ENCODE measurements at places on chromosomes 5 and 9.

DNA sequence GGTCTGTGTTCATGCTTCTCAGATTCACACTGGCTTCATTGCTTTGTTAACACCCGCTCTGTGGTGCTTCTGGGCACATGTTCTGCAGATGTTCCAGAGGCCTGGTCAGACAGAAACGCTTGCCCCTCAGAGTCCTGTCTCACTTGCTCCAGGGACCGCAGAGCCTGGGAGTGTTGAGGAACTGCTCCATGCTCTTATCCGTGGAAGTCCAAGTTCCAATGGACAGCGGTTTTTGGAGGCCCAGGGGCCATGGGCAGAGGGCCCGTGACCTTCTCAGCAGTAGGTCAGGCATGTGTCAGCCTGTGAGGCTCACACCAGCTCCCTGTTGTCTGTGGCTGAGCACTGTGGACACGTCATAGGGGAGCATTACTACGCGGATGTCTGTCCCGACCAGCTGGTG is 364.7 kb upstream of the IRX1 start:
- H3K27me3 ChIP-seq, result no peaks in the 10 kb centered on the region
- H3K36me3 ChIP-seq, result no peaks in the 10 kb centered on the region
- no peak for DNase-seq
- no peak overlapping the region for H3K27ac ChIP-seq
- no peaks in the 10 kb centered on the region for H3K4me1 ChIP-seq
- no peak overlapping the region for H3K4me3 ChIP-seq

DNA sequence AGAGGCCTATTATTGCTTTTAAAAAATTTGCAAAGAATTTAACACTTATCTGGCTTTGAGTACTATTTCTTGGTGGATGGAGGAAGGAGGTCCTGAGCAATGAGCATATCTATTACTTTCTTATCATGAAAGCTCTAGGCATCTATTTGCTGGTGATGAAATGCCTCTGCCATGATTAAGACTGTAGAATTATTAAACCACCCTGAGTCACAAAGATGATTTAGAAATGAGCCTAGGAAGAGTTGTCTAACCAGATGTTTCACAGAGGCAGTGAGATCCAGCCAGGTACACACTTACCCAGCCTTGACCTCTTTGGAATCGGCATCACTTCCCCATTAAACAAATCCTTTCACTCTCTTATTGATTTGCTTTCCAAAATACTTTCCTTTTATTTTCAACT is 304.4 kb upstream of the KIF2A start:
- H3K27me3 ChIP-seq, result no peaks in the 10 kb centered on the region
- H3K27ac ChIP-seq, result no peak overlapping the region
- no peak overlapping the region for H3K4me3 ChIP-seq
- no peaks in the 10 kb centered on the region for H3K4me1 ChIP-seq
- no peak for DNase-seq

GRCh38 chr5:10701567-10702039 is 59.4 kb downstream of the DAP start:
- H3K4me1 ChIP-seq, result peaks cover 25% of the 10 kb centered on the region
- H3K36me3 ChIP-seq, result peaks cover 2% of the 10 kb centered on the region
- H3K4me3 ChIP-seq, result no peak overlapping the region
- H3K27me3 ChIP-seq, result no peaks in the 10 kb centered on the region

DNA sequence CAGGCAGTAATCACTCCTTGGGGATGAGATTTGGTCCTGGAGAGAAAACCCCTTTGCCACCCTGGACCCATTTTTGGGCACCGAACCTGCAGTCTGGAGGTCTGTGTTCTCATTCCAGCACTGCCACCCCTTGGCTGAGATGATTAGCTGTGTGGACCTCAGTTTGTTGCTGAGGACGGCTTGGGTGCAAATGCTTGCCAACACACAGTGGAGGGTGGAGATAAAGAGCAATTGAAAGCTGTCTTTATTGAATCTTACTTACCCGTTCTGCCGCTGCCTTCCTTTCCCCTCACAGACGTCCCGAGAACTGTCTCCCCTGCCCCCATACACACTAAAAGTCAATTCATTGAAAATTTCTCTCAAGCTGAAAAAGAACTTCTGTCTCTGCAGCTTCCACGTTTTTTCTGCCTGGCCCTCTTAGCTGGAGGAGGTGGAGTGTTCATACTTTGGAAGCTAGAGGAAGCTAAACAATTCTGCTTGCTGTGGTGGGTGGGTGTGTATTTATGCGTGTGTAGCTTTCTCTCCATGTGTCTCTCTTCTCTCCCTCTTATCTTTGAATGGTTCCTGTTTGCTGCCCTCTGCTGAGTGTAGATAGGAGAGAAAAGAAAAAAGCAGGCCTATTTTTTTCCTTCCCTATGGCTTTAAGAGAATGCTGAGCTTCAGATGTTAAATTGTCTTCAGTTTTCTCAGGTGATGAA is 6.6 kb downstream of the GALNT10 start:
- DNase-seq, result no peak
- H3K4me1 ChIP-seq, result peaks cover 28% of the 10 kb centered on the region
- H3K27ac ChIP-seq, result no peak overlapping the region
- H3K27me3 ChIP-seq, result no peaks in the 10 kb centered on the region
- no peak overlapping the region for H3K4me3 ChIP-seq

DNA sequence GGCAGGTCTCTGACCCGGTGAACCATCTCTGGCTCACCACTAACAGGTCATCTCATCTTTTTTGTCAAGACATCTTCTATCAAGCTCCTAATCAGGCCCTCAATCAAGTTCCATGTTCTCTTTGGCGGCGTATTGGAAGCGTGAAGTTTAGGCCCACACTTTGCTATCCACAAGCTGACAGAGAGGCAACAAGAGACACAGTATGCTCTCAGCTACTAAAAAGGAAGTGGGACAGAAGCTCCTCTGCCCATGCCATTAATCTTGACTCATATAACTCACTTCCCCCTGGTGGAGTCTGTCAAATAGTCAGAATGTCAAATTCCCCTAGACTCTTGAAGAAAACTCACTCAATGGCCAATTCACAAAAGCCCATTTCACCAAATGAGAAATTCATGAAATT is 77.6 kb upstream of the TMC1 start:
- no peak overlapping the region for H3K4me3 ChIP-seq
- no peaks in the 10 kb centered on the region for H3K4me1 ChIP-seq
- H3K36me3 ChIP-seq, result no peaks in the 10 kb centered on the region
- H3K27me3 ChIP-seq, result no peaks in the 10 kb centered on the region

- H3K27ac ChIP-seq, result no peak overlapping the region
- peaks cover 10% of the 10 kb centered on the region for H3K4me1 ChIP-seq
- no peaks in the 10 kb centered on the region for H3K36me3 ChIP-seq
- no peaks in the 10 kb centered on the region for H3K27me3 ChIP-seq
- H3K4me3 ChIP-seq, result peak overlapping the region; percentile 17
These were observed 2.3 kb downstream of the TUT7 start for GRCh38 chr9:86351880-86352279.

DNA sequence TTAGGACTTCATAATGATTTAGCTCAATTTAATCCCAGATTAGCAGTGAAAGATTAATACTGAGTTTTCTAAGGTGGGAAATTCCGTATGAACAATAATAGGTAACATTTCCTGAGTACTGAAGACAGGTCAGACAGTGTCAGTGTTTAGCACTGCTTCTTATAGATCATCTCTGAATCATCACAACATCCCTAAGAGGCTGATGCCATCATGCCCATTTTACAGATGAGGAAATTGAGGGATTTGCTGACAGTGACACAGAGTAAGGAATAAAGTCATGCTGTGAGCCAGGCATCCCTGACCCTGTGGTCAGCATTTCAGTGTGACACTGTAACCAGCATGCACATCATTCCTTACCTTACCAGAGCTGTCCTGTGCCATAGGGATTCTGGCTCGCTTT is 44.5 kb downstream of the DAPK1 start:
- no peak for DNase-seq
- no peaks in the 10 kb centered on the region for H3K36me3 ChIP-seq
- no peaks in the 10 kb centered on the region for H3K27me3 ChIP-seq
- H3K4me3 ChIP-seq, result no peak overlapping the region
- H3K27ac ChIP-seq, result no peak overlapping the region

- H3K27me3 ChIP-seq, result peaks cover 47% of the 10 kb centered on the region
- H3K4me3 ChIP-seq, result no peak overlapping the region
- peak overlapping the region; percentile 91 for H3K27ac ChIP-seq
- no peaks in the 10 kb centered on the region for H3K36me3 ChIP-seq
- DNase-seq, result no peak
These were observed 2.5 kb upstream of the SPRY4 start for GRCh38 chr5:142327111-142327842.

DNA sequence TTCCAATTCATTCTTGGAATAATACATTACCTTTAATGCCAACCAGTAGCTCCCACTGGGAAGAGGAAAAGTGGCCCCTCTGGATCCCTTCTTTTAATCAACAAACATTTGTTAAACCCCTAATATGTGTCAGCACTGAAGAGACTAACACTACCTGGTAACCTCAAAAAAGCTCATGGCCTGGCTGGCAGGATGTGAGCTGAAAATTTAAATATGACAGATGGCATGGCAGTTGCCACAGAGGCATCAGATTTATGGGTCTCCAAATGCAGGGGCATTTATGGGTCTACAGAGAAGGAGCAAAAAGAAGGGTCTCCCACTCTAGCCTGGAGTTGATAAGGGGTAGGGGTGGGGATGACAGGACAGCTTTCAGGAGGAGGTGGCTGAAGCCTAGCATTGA is 12.5 kb downstream of the DNAH5 start:
- no peaks in the 10 kb centered on the region for H3K4me1 ChIP-seq
- no peak overlapping the region for H3K4me3 ChIP-seq
- H3K27me3 ChIP-seq, result no peaks in the 10 kb centered on the region
- no peaks in the 10 kb centered on the region for H3K36me3 ChIP-seq
- no peak for DNase-seq

GRCh38 chr5:52139888-52140615 is 647.7 kb upstream of the ITGA1 start:
- no peak for DNase-seq
- H3K36me3 ChIP-seq, result no peaks in the 10 kb centered on the region
- no peak overlapping the region for H3K4me3 ChIP-seq
- H3K4me1 ChIP-seq, result no peaks in the 10 kb centered on the region
- H3K27me3 ChIP-seq, result no peaks in the 10 kb centered on the region
- no peak overlapping the region for H3K27ac ChIP-seq

- no peak overlapping the region for H3K4me3 ChIP-seq
- no peak overlapping the region for H3K27ac ChIP-seq
- no peak for DNase-seq
- H3K36me3 ChIP-seq, result no peaks in the 10 kb centered on the region
- H3K4me1 ChIP-seq, result no peaks in the 10 kb centered on the region
These were observed 245.6 kb upstream of the RGMB start for GRCh38 chr5:98527846-98528245.

- peaks cover 4% of the 10 kb centered on the region for H3K27me3 ChIP-seq
- peak; percentile 24 for DNase-seq
- no peaks in the 10 kb centered on the region for H3K4me1 ChIP-seq
These were observed 3.3 kb downstream of the CYFIP2 start for GRCh38 chr5:157269165-157269671.

DNA sequence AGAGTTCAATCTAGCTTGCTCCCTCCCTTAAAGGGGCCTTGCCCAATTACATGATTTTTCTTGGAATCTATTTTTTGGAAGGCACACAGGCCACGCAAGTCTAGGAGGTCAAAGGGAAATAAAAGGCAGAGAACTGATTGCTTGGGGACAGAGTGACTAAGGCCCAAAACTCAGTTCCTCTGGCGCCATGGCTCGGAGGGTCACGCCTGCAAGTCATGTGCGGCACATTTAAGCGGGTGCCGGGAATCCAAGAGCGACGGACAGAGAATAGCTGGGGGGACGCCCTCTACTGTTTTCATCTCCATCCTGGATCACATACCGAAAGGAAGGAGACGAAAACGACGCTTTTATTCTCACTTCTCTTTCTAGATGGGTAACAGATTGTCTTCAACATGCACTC is 78.6 kb downstream of the FREM1 start:
- DNase-seq, result no peak
- no peaks in the 10 kb centered on the region for H3K36me3 ChIP-seq
- no peaks in the 10 kb centered on the region for H3K27me3 ChIP-seq
- H3K4me3 ChIP-seq, result no peak overlapping the region
- no peaks in the 10 kb centered on the region for H3K4me1 ChIP-seq
- H3K27ac ChIP-seq, result no peak overlapping the region

GRCh38 chr5:78076351-78076750 is 218.1 kb downstream of the AP3B1 start:
- H3K4me3 ChIP-seq, result no peak overlapping the region
- no peaks in the 10 kb centered on the region for H3K4me1 ChIP-seq

GRCh38 chr5:106171708-106172107 is 1499.0 kb downstream of the EFNA5 start:
- no peak overlapping the region for H3K4me3 ChIP-seq
- H3K27ac ChIP-seq, result no peak overlapping the region

DNA sequence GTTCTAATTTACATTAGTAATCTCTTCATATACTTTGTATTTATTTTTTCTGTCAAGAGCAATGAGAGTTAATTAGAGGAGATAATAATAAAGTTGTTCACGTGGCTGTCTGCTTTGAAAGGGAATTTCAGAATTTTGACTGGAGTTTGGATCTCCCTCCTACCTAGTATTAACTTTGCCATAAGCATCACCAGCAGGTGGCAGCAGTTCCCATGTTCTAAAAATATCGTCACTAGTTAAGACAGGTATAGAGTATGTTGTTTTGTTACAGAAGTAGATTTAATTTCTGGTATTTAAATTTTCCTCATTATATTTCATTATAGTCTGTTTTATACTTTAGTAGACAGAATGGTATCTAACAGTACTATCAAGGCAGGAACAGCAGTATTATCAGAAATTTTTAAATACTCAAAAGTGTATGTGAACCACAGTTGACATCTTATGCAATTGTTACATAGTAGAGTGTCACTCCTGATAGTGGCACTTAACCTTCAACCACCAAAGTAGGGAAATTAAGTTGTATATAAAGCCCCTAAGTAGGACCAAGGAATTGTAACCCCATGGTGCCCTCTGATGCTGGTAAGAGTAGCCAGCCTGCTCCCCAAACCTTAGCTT is 20.4 kb downstream of the GNPDA1 start:
- H3K36me3 ChIP-seq, result no peaks in the 10 kb centered on the region
- H3K27ac ChIP-seq, result no peak overlapping the region
- H3K4me1 ChIP-seq, result peaks cover 16% of the 10 kb centered on the region
- DNase-seq, result peak; percentile 54

- no peaks in the 10 kb centered on the region for H3K27me3 ChIP-seq
- no peaks in the 10 kb centered on the region for H3K4me1 ChIP-seq
- no peak for DNase-seq
These were observed 45.1 kb downstream of the TTC1 start for GRCh38 chr5:160054047-160054446.

GRCh38 chr9:91066856-91067255 is 265.2 kb downstream of the SYK start:
- H3K4me3 ChIP-seq, result no peak overlapping the region
- no peaks in the 10 kb centered on the region for H3K4me1 ChIP-seq
- no peaks in the 10 kb centered on the region for H3K27me3 ChIP-seq
- no peaks in the 10 kb centered on the region for H3K36me3 ChIP-seq
- H3K27ac ChIP-seq, result no peak overlapping the region

DNA sequence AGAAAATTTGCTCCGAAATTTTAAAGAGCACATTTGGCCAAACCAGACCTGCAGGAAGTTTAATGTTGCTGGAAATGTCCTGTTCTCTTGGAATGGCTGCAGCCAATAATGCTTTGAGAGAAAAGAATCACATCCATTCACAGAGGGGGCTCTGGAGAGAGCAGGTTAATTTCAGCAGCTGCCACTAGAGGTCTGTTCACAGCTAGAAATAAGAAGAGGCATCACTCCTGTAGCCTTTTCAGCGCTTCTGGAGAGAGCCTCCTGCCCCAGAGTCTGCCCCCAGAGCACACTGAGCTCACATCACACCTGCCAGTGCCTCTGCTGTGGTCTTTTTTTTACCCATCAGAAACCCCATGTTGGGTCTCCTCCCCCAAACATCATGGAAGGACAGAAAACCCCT is 124.8 kb upstream of the RAD23B start:
- no peak overlapping the region for H3K4me3 ChIP-seq
- H3K36me3 ChIP-seq, result no peaks in the 10 kb centered on the region
- peaks cover 2% of the 10 kb centered on the region for H3K27me3 ChIP-seq
- no peak for DNase-seq
- no peaks in the 10 kb centered on the region for H3K4me1 ChIP-seq
